Daoy (cell line): ENCODE measurements at places on chromosomes 6 and 20. TPM values are rescaled to one million over a fixed set of nuclear protein-coding genes. Genes with fewer than 3 reads are reported as not detected.
A peak's percentile ranks its signal among the peaks of the same experiment; 100 is the strongest.

GRCh38 chr6:98977671-98978292 lies 30.0 kb upstream of the FBXL4 start:
- DNase-seq: no peak

- peak; percentile 22 for DNase-seq
These were observed 757.0 kb upstream of the MMS22L start for GRCh38 chr6:98039904-98040607.

DNA sequence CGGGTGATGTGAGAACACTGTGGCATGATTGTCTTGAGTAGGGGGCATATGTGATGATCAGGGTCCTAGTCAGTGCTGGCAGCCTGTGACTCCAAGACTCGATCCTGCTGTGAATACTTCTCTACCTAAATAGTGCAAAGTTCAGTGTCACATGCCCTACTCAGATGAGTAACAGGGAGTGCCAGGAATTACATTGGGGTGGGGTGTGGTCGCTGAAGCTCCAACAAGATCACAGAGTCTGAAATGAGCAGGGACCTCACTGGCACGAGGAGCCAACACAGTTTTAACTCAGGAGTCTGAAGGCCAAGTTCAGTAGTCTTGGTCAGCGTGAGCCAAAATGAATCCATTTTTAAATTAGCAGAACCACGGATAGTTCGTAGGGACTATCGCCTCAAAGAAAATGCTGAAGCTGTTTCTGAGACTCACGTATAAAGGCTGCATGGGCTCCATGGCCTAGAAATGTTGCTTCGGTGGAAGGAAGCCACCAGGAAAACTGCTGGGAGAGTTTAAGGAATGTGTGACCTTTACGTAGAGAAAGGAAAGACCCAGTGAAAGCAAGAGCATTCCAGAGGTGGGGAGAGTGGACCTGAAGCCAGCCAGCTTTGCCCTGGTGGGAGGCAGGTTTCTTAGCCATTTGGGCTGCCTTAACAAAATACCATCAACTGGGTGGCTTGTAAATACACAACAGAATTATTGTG lies 72.2 kb downstream of the RPP40 start:
- peak; percentile 43 for DNase-seq

- no peak for DNase-seq
These were observed 138.6 kb downstream of the AHI1 start for GRCh38 chr6:135358985-135359384.

GRCh38 chr6:112330879-112331265 lies 16.3 kb upstream of the RFPL4B start:
- no peak for DNase-seq

The SGK2 gene
- total RNA-seq: 0.06 TPM in 1 of 2 replicates, not detected in the other

The OOEP gene
- total RNA-seq: not detected in 2 replicates

The HCK gene
- total RNA-seq: 0.15 TPM in 1 of 2 replicates, not detected in the other

The PTGIS gene
- total RNA-seq: 0.54 and 0.57 TPM in 2 replicates

The INSM1 gene
- not detected in 2 replicates for total RNA-seq

The FLRT3 gene
- total RNA-seq: 0.23 and 0.74 TPM in 2 replicates

The WASF1 gene
- 9.5 and 9.7 TPM in 2 replicates for total RNA-seq
